Hypothalamus (tissue), 51 donors: ENCODE measurements at places on chromosomes 5 and 9.
A peak's percentile ranks its signal among the peaks of the same experiment; 100 is the strongest.

DNA sequence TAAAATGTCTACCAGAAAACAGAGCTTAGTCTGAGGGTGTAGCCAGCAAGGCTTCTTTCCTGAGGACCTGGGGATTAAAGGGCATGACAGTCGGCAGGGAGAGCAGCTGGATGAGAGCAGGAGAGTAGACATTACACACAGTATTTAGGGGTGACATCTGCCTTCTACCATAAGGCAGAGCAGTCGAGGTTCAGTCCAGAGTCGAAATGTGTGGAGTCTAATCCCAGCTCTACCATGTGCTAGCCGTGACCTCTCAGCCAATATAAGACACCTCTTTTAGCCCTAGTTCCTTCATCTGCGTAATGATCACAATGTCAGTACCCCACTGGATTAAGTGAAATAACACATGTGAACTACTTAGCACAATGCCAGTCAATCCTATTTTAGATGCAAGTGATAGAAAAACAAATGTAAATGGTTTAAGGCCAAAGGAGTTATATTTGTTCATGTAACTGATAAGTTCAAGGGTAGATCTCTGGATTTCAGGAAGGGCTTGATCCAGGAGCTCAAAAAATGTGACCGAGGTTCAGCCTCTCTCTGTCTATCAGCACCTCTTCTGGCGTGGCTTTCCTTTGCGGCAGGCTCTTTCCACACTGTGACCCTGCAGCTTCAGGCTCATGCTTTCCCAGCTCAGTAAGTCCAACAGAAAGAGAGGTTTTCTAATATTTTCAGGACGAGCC is 16.2 kb upstream of the CPLX2 start:
- DNase-seq: no peak

GRCh38 chr9:99019510-99020331 is 76.0 kb downstream of the COL15A1 start:
- DNase-seq: no peak

- no peak for DNase-seq
These were observed 295.0 kb downstream of the PDE4D start for GRCh38 chr5:59598547-59598874.

DNA sequence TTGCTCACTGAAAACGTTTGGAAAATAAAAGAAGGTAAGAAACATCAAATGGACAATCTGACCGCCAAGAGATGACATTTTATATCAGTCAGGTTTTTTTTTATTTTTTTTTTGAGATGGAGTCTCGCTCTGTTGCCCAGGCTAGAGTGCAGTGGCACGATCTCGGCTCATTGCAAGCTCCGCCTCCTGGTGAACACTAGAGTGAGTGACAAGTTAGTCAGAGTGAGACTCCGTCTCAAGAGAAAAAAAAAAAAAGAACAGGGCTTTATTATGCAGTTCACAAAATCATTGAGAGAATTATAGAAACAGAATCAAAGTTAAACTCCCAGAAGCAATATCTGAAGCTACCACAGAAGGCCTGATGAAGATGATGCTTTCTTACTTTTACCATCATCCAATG is 70.1 kb downstream of the DTWD2 start:
- no peak for DNase-seq

GRCh38 chr9:31582071-31582470 is 802.4 kb upstream of the ACO1 start:
- no peak for DNase-seq

DNA sequence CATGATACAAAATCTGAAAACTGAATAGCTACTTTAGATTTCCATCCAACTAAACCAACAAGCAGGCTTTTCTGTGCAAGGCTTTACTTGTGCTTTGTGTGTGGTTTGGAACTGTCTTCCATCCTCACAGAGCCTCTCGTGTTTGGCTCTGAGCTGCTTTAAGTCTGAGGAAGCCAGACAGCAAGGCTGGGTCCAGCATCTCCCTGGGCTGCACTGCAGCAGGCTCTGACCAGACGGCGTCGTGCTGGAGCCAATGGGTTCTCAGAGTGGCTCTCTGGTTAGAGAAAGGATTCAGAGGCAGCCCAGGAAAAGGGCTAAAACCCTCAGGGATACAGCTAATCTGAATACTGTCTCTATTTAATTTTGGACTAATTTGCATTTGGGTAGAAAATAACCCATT is 207.9 kb upstream of the EFNA5 start:
- DNase-seq: peak; percentile 64

DNA sequence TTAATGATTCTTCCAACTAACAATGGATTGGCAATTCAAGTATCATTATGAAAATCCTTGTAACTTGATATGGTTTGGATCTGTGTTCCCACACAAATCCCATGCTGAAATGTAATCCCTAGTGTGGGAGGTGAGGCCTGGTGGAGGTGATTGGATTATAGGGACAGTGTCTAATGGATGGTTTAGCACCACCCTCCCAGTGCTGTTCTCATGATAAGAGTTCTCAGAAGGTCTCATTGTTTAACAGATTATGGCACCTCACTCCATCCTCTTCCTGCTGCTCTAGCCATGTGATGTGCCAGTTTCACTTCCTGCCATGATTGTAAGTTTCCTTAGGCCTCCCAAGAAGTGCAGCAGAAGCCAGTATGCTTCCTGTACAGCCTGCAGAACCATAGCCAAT is 1116.2 kb upstream of the EDIL3 start:
- DNase-seq: no peak

- DNase-seq: no peak
These were observed 23.2 kb downstream of the STK10 start for GRCh38 chr5:172164769-172165212.

DNA sequence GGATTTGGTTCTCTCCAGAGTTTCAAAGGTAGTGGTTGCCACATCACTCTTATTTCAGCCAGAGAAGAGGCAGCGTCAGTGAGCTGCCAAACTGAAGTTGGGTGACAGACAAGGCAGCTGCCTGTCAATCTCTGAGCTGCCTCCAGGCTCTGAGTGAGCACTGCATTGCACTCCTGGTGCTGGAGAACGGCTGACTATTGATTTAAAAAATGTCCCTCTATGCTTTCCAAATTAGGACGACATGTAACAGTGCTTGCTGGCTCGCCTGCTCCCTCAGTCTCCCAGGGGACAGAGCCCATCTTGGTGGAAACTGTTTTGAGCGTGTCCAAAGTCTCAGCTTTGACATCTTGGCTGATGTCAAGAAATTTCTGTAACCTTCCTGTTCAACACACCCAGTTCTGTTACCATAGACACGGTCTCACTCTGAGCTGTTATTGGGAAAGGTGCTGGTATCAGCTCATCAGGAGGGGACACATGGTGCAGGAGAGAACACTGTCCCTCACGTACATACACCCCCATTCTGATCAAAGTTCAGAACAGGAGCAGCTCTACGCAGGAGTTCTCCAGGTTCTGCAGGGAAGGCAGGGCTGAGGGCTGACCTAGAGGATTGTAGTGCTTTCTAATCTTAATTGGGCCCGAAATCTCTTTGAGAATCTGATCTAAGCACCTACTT is 15.7 kb downstream of the PCDH12 start:
- DNase-seq: no peak

DNA sequence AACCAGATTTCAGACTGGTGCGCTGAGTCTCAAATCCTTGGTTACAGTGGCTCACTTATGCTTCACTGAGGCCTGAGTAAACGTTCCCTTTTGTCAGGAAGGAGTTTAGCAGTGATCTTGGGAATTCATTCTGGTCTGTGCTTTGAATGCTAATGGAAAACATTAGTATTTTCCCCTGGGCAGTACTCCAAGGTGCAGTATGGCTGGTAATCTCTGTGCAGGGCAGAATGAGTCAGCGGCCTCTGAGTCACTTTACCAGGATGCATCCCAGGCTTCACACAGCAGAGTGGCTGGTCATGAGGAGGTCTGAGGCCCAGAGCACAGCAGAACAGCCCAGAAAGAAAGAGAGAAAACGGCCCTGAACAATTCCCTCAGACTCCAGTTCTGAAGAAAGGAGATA is 54.0 kb downstream of the PCA3 start:
- DNase-seq: peak; percentile 58

DNA sequence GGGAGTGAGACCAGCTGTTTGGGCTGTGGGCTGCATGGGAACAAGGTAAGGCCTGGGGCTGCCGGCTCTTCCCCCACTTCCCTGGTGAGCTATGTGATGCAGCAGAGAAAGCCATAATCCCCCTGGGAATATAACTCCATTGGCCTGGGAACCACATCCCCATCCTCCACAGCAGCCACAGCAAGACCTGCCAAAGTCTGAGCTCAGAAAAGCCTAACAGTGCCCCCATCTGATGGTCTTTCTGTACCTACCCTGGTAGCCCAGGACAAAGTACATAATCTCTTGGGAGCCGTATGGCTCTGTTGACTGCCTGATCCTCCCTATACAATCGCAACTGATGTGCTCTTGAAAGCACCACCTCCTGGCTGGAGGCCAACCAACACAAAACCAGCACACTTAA is 432.6 kb downstream of the CDH18 start:
- no peak for DNase-seq

DNA sequence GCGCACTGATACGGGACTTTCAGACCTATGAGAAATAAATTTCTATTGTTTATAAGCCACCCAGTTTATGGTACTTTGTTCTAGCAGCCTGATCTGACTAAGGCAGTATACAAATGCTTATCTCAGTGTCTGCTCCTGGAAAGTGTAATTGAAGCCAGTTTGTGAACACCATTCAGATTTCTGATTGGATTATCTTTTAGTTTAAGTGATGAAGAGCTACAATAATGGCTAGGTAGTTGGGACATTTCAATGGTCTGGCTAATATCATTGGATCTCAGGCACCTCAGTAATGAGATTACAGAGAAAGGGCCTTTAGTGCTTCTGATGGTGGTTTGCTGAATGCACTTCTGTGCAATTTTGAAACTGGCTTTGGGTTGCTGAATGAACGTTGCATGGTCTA is 133.5 kb downstream of the PSAT1 start:
- no peak for DNase-seq

- DNase-seq: no peak
These were observed 86.9 kb downstream of the FRMD3 start for GRCh38 chr9:83451308-83451707.

- no peak for DNase-seq
These were observed 3.0 kb downstream of the TRMO start for GRCh38 chr9:97919217-97919813.

- DNase-seq: no peak
These were observed 19.3 kb downstream of the RASEF start for GRCh38 chr9:83043597-83043996.

DNA sequence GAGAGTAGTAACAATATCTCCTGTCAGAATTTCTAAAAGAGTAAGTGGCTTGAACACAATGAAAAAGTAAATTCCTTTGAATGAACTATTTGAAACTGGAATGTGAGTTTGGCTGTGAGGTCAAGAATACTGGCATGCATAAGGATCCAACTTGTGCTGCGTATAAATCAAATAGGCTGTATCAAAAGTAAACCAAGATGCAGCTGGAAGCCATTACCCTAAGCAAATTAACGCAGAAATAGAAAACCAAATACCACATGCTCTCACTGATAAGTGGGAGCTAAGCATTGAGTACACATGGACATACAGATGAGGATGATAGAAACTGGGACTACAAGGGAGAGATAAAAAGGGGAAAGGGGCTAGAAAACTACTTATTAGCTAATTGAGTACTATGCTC is 24.0 kb upstream of the SRFBP1 start:
- no peak for DNase-seq

GRCh38 chr9:112844771-112845542 is 45.7 kb downstream of the SLC46A2 start:
- peak; percentile 77 for DNase-seq

GRCh38 chr9:138069731-138070456 is 192.3 kb downstream of the CACNA1B start:
- no peak for DNase-seq

GRCh38 chr5:125530833-125531615 is 784.6 kb upstream of the ZNF608 start:
- no peak for DNase-seq

GRCh38 chr9:103041961-103042360 is 46.8 kb downstream of the CYLC2 start:
- no peak for DNase-seq

DNA sequence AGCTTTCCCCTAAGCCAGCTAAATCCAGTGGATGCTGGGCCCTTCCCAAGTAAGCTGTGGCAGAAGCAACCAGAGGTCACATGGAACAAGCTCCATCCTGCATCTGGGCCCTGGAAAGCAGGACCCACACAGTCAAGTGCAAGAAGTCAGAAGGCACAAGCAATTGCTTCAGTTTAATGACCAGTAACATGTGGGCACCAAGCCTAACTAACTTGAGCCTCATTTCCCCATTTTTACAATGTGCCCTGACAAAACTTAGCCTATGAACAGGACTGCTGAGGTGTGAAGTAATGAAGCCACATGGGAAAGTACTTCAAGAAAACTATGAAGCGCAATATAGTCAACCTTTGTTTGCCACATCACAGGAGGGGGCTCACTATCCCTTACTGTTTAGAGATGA is 90.5 kb downstream of the TLE1 start:
- no peak for DNase-seq

GRCh38 chr5:67144183-67144639 is 52.4 kb downstream of the CD180 start:
- DNase-seq: no peak

GRCh38 chr9:108296056-108296455 is 559.7 kb downstream of the ACTL7B start:
- DNase-seq: no peak

DNA sequence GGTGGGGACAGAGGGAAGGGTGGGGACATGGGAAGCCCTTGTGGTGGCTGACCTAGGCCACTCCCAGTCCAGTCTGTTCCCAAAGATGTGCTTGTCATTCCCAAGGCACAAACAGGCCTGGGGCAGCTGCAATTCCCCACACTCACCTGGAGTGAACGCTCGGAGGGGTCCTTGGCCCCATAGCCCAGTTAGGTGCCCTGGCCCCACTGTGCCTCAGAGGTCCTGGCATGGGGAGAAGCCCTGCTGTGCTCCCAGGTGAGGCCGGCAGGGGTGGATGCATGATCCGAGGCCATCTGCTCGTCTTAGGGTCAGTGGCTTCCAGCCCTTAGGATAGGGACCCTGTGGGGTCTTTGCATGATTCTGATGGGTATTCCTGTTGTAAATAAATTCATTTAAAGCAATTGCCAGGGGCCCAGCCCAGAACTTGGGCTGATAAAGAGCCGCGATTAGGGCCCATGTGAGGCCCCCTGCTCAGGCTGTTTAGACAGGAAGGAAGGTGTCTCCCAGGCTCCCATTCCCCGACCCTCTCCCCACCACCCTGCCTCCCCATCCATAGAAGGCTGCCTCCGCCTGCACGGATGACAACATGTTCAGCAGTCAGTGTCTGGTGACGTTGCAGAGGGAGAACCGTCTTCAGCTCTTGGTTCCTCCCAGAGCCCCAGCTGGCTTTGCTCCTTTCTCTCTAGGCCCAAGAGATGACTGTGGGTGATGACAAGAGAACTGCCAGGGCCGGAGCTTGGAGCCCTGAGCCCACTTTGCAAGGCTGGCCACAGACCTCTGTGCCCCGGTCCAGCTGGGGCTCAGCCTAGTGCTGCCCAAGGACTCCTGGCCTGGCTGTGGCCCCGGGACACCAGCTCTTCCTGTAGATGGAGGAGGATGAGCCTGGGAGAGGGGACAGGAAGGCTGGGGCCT is 28.4 kb upstream of the IRX4 start:
- no peak for DNase-seq

- no peak for DNase-seq
These were observed 322.1 kb downstream of the DEPDC1B start for GRCh38 chr5:60377826-60378225.

GRCh38 chr9:79023134-79023580 is 548.6 kb upstream of the TLE4 start:
- DNase-seq: no peak
